ENCODE measurements at places on chromosomes 6 and 20.

GRCh38 chr6:73234733-73235132 is 9.4 kb upstream of the KHDC1L start:
- H3K27ac ChIP-seq = no peak overlapping the region
- no peaks in the 10 kb centered on the region for H3K36me3 ChIP-seq
- H3K4me1 ChIP-seq = peaks cover 4% of the 10 kb centered on the region
- no peak for DNase-seq
- H3K4me3 ChIP-seq = no peak overlapping the region

GRCh38 chr6:88145298-88145963 is 20.7 kb downstream of the CNR1 start:
- peaks cover 1% of the 10 kb centered on the region for H3K36me3 ChIP-seq
- H3K4me3 ChIP-seq = no peak overlapping the region
- H3K27ac ChIP-seq = peak overlapping the region; percentile 74
- no peaks in the 10 kb centered on the region for H3K27me3 ChIP-seq
- H3K4me1 ChIP-seq = peaks cover 36% of the 10 kb centered on the region

- H3K4me3 ChIP-seq = no peak overlapping the region
- DNase-seq = no peak
- peaks cover 35% of the 10 kb centered on the region for H3K27me3 ChIP-seq
- H3K27ac ChIP-seq = no peak overlapping the region
- no peaks in the 10 kb centered on the region for H3K4me1 ChIP-seq
- H3K36me3 ChIP-seq = peaks cover 3% of the 10 kb centered on the region
These were observed 194.7 kb downstream of the NFATC2 start for GRCh38 chr20:51347831-51348230.

DNA sequence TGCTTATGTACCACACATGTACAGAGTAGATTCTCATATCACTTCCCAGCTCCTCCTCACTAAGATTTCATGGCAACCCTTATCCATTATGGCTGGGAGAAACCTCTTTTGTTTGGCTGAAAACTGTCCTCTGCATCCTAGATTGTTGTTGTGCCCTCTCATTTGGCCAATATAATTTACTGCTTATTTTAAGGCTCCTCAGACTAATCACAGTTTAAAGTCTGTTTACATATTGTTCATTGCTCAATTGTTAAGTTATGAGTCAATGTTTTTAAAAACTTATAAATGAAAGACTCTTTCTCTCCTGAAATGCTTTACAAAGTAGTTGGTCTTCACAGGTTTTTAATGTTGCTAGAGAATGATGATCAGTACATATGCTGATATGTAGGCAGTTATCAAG is 57.3 kb downstream of the FAM83B start:
- no peaks in the 10 kb centered on the region for H3K27me3 ChIP-seq
- no peak for DNase-seq
- H3K27ac ChIP-seq = no peak overlapping the region
- no peaks in the 10 kb centered on the region for H3K4me1 ChIP-seq
- H3K4me3 ChIP-seq = no peak overlapping the region

DNA sequence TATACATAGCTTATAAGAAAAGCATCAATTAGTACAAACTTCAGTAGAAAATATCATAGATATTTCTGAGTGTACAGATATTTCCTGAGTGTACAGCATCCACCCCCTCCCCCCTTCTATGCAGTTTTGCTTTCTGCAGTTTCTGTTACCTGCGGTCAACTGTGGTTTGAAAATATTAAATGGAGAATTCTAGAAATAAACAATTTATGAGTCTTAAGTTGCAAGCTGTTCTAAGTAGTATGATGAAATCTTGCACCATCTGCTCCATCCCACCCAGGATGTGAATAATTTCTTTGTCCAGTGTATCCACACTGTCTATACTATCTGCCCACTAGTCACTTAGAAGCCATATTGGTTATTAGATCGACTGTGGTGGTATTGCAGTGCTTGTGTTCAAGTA is 15.8 kb upstream of the GPR63 start:
- no peaks in the 10 kb centered on the region for H3K36me3 ChIP-seq
- H3K27ac ChIP-seq = no peak overlapping the region
- peaks cover 11% of the 10 kb centered on the region for H3K27me3 ChIP-seq
- H3K4me1 ChIP-seq = no peaks in the 10 kb centered on the region

DNA sequence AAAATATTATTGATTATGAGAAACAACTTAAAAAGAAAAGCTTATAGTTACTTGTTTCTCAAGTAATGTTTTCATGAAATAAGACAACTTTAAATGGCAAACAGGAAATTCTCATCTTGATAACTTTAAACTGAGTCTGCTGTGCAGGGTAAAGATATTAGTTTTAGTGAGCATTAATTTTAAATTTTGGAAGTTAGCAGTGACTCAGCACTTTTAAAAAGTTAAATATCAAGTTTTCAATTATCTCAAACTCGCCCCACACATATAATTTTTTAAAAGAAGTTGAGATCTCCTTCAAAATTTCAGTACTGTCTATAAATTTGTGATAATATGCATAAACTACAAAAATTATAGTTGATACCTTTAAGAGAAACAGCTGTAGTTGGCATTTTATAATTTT is 337.3 kb upstream of the NT5E start:
- no peaks in the 10 kb centered on the region for H3K27me3 ChIP-seq
- no peaks in the 10 kb centered on the region for H3K36me3 ChIP-seq
- no peak for DNase-seq
- H3K27ac ChIP-seq = no peak overlapping the region

DNA sequence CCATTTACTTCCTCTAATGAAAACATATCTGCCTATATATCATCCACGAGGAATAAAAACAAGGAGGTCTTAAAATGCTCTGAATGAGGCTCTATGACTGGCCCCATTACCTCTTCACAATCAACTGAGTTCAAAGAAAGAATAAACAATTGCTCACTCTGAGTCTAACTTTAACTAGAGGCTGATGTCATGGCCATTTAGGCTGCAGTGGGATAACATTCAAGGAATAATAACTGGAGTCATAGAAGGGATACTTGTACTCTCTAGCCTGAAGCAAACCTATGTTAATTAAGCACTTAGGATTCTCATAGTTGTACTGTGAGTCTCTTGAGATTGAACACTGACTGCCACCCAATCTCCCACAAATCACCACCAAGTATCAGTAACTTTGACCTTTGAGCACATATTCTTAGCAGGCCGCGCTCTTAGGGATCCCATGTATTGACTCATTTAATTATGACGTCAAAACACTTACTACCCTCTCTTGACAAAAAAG is 70.2 kb downstream of the PERP start:
- no peak overlapping the region for H3K27ac ChIP-seq
- no peak for DNase-seq
- H3K4me3 ChIP-seq = no peak overlapping the region
- no peaks in the 10 kb centered on the region for H3K36me3 ChIP-seq

GRCh38 chr6:26311012-26311384 is 54.0 kb upstream of the BTN3A2 start:
- peak; percentile 31 for DNase-seq
- H3K27ac ChIP-seq = peak overlapping the region; percentile 97
- H3K4me3 ChIP-seq = no peak overlapping the region

GRCh38 chr20:56187534-56188165 is 60.9 kb upstream of the MC3R start:
- no peak for DNase-seq
- H3K4me1 ChIP-seq = no peaks in the 10 kb centered on the region
- no peaks in the 10 kb centered on the region for H3K27me3 ChIP-seq
- no peak overlapping the region for H3K4me3 ChIP-seq
- no peak overlapping the region for H3K27ac ChIP-seq

DNA sequence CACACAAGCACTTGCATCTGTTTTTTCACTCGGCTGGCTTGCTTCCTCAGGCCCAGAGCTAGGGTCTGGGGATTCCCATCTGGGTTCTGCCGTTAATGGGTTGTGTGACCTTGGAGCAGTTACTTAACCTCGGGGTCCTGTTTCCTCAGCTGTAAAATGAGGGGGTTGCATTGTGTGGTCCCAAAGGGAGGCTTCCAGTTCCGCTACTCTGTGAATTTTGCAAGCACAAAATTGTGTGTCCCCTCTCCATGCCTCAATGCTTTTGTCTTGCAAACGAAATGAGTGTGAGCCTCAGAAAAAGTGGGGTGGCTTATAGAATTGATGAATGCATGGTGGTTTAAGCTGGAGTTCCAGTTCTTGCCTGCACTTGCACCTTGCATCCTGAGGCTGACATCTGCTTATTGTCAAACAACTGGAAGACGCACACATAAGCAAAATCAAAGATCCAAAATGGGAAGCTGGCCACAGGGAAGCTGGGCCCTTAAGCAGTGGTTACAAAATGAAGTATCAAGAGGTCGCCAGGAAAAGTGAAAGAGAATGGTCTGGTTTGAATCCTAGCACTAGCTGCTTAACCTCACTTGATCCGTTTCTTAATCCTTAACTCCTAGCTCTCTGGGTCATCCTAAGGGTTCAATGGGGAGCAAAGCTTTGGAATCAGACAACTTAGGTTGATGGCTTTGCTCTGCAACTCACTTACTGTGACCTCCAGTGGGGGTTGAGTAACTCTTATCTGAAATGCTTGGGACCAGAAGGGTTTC is 490.6 kb downstream of the DHX35 start:
- no peak overlapping the region for H3K27ac ChIP-seq
- H3K4me3 ChIP-seq = no peak overlapping the region
- no peaks in the 10 kb centered on the region for H3K36me3 ChIP-seq
- H3K27me3 ChIP-seq = peaks cover under 1% of the 10 kb centered on the region

DNA sequence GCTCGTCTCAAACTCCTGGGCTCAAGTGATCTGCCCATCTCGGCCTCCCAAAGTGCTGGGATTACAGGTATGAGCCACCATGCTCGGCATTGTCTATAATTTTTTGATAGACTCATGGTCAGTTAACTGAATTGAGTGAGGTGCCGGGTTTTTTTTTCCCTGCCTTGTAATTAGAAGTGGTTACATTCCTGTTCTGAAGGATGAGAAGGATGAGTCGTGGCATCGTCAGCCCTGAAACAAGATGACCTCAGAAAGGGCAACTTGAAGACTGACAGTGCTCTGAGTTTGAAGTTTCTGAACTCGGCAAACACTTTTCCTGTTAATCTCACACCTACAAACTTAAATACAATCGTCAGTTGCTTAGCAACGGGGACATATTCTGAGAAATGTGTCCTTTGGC is 158.7 kb upstream of the PDE10A start:
- H3K27me3 ChIP-seq = peaks cover 35% of the 10 kb centered on the region
- no peaks in the 10 kb centered on the region for H3K36me3 ChIP-seq
- DNase-seq = no peak

- H3K27me3 ChIP-seq = no peaks in the 10 kb centered on the region
- H3K4me3 ChIP-seq = no peak overlapping the region
- peaks cover 9% of the 10 kb centered on the region for H3K4me1 ChIP-seq
- H3K36me3 ChIP-seq = peaks cover 9% of the 10 kb centered on the region
- H3K27ac ChIP-seq = no peak overlapping the region
- no peak for DNase-seq
These were observed 57.6 kb downstream of the GMDS start for GRCh38 chr6:2187826-2188225.

DNA sequence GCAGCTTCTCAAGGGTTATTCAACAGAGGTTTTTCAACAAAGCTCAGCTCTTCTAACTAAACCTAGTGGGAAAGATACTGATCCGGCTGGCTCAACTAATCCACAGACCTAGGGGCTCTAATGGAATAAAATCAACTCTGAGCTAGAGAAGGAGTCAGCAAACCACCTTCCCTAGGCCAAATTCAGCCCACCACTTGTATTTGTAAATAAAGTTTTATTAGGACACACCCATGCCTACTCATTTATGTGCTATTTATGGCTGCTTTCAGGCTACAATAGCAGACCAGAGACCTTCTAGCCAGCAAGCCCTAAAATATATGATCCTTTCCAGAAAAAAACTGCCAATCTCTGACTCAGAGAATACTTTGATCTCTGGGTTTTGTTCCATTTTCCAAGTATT is 6.0 kb upstream of the RAB22A start:
- no peaks in the 10 kb centered on the region for H3K27me3 ChIP-seq
- no peak for DNase-seq
- no peak overlapping the region for H3K27ac ChIP-seq
- peaks cover 26% of the 10 kb centered on the region for H3K36me3 ChIP-seq
- peaks cover 33% of the 10 kb centered on the region for H3K4me1 ChIP-seq
- no peak overlapping the region for H3K4me3 ChIP-seq

DNA sequence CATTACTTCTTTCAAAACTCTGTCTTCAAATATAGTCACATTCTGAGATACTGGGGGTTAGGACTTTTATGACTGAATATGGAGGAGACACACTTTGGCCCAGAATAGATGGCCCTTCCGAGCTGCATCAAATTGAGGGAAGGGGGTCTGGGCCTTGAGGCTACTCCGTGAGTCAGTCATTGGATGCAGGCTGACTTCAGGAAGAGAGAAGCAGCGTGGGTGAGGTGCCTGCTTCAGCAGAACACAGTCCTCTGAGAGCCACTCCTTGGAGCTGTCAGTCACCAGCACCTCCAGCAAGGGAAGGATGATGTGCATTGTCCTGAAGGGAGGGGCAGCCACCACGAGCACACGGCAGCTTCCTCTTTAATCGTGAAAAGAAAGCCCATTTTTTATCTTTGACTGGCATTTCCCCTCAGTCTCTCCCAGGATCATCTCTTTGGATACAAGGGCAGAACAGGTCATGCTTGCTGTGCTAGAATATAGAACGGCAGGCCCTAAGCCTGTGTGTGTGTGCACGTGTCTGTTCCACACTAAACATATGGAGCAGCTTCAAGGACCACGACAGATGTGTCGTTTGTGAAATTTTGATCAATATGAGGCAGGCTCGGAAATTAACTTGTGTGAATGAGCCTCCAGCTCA is 721.6 kb downstream of the KIF16B start:
- peak overlapping the region; percentile 14 for H3K4me3 ChIP-seq
- H3K27ac ChIP-seq = no peak overlapping the region
- H3K27me3 ChIP-seq = no peaks in the 10 kb centered on the region
- H3K36me3 ChIP-seq = peaks cover 3% of the 10 kb centered on the region

GRCh38 chr6:30829033-30829432 is 55.3 kb upstream of the DDR1 start:
- DNase-seq = no peak
- peaks cover 11% of the 10 kb centered on the region for H3K4me1 ChIP-seq
- no peak overlapping the region for H3K27ac ChIP-seq
- H3K4me3 ChIP-seq = no peak overlapping the region
- no peaks in the 10 kb centered on the region for H3K36me3 ChIP-seq
- no peaks in the 10 kb centered on the region for H3K27me3 ChIP-seq

GRCh38 chr6:109296971-109297372 is 85.3 kb downstream of the CD164 start:
- no peak overlapping the region for H3K27ac ChIP-seq
- DNase-seq = no peak
- H3K36me3 ChIP-seq = no peaks in the 10 kb centered on the region
- H3K4me1 ChIP-seq = peaks cover 14% of the 10 kb centered on the region
- H3K27me3 ChIP-seq = peaks cover 20% of the 10 kb centered on the region

- H3K4me1 ChIP-seq = no peaks in the 10 kb centered on the region
- H3K4me3 ChIP-seq = no peak overlapping the region
- H3K36me3 ChIP-seq = no peaks in the 10 kb centered on the region
- H3K27me3 ChIP-seq = peaks cover 8% of the 10 kb centered on the region
These were observed 42.0 kb upstream of the PAX1 start for GRCh38 chr20:21663465-21663864.

- no peak overlapping the region for H3K4me3 ChIP-seq
- H3K4me1 ChIP-seq = no peaks in the 10 kb centered on the region
- H3K27me3 ChIP-seq = peaks cover 10% of the 10 kb centered on the region
- no peak for DNase-seq
These were observed 44.7 kb downstream of the EYA2 start for GRCh38 chr20:46939031-46939965.

- H3K27ac ChIP-seq = no peak overlapping the region
- no peak for DNase-seq
- no peak overlapping the region for H3K4me3 ChIP-seq
These were observed 169.4 kb downstream of the NRN1 start for GRCh38 chr6:5837323-5837722.

Measured in stimulated activated naive B cell treated with anti-CD40 and anti-IgM and Interleukin-4, amounts not matched to agents 10 μg/mL and 1 μg/mL and 100 μg/mL, for 72 hours (primary cell).